Fibroblast of skin of scalp (primary cell): ENCODE measurements at places on chromosomes 11 and 22.

- no peak for DNase-seq
Observed at GRCh38 chr11:2741377-2742131, 41.8 kb upstream of the KCNQ1OT1 start.

GRCh38 chr22:30627471-30627870 lies 8.1 kb upstream of the SLC35E4 start:
- DNase-seq: no peak

DNA sequence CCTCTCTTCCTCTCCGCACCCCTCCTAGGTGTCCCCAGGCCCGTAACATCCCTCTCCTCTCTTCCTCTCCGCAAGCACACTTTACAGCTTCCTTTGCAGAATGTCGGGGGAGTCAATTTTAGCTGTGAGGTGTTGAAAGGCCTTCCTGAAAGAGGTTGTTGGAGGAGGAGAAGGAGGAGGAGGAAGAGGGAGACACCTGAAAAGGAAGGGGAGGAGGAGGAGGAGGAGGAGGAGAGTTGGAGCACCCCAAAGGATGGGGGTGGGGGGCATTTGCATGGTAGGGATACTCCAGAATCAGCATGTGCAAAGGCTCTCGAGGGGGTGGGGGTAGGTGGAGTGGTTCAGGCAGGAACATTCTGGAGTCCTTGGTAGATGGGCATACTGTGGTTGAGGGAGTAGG lies 1045.1 kb downstream of the TBC1D22A start:
- DNase-seq: no peak

- DNase-seq: peak; percentile 41
Observed at GRCh38 chr11:128715691-128716561, 22.1 kb downstream of the FLI1 start.

DNA sequence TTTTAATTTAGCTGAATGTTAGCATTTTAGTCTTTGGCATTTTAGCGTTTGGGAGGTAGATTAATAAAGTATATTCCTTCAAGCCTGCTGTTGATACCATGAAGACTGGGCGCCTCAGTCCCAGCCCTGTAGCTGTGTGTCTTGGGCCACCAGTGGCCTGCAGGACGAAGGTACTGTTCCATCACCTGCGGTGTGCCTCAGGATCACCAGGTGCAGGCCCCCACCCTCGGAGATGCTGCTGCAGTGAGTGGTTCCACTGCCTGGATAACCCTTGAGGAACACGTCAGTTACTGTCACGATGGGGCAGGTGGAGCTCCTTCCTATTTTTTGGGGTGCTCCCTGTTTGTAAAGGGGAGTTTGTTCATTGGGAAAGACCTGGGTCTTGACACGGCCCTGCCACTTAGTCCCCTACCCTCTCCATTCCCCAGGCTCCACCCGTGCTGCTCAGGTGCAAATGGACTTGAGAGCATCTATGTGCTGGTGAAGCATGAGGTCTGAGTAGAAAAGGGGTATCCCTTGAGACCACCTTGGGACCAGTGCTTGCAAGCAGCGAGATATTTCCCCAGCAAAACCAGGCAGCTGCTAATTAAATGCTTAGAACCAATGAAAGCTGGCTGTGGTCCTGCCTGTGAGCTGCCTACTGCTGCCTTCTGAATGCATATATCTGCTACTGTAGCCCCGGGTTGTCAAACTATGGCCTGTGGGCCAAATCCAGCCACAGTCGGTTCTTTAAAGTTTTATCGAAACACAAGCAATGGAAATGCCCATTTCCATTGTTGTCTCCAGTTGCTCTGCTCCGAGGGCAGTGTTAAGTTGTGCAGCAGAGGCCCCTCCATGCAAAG lies 28.7 kb downstream of the INCENP start:
- no peak for DNase-seq

GRCh38 chr22:31055635-31056159 lies 25.4 kb upstream of the SMTN start:
- DNase-seq: peak; percentile 97

DNA sequence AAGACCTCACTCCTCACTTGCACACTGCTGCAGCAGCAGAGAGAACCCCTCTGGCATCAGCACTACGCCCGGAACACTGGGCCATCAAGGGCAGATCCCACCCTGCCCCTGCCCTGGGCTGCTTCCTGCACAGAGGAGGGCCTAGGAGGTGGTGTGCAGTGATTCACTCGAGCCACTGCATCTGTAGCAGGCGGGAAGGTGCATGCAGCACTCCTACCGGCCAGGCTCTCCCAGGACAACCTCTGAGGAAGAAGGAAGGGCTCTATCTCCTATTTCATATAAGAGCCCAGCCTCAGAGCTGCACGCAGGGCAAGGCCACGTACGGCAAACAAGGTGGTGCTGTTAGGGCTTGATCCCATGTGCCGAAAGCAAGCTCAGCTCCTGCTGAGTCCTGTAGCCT lies 14.2 kb downstream of the RANGAP1 start:
- DNase-seq: no peak

DNA sequence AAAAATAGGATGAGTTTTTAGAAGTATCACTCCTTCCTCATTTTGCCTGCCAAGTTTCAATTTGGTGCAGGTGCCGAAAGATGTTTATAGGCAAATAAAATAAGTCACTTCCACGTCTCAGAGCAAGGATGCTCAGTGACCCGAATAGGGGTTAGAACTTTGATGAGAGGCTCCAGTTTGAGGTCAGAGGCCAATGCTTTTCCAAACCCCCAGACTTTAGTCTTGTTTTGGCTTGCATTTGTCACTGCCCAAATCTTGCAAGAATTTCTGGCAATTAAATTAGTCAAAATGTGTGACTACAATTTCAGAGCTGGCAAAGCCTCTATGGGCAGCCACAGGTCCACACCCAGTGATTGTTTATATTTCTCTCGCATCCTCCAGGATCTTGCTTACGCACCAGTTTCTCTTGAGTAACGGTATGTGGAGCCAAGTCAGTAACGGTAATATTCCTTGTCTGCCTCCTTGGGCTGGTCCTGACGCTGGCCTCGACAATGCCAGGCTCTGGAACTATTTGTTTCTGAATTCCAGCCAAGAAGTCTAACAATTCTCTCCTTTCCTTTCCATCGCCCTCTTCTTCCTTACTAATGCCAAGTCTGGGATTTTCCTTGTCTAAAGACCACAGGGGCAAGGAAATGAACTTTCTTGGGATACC lies 9.9 kb upstream of the NUP160 start:
- DNase-seq: peak; percentile 24

DNA sequence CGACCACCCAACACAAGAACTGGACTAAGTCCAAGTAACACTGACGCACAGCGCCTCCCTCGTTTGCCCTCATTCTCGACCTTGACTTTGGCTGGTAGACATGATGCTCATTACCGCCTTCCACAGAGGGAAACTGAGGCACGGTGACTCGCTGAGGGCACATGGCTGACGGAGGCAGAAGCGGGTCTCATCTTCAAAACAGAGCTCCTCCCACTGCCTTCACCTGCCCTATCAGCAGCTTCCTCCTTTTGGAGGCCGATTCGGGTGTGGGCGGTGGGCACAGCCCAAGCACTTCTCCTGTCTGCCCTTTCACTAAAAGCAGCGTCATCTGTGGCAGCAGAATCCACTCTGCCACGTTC lies 2.0 kb upstream of the KMT5B start:
- DNase-seq: no peak
